ENCODE measurements at places on chromosomes 12 and 14. TPM values are rescaled to one million over a fixed set of nuclear protein-coding genes. Genes with fewer than 3 reads are reported as not detected.

DNA sequence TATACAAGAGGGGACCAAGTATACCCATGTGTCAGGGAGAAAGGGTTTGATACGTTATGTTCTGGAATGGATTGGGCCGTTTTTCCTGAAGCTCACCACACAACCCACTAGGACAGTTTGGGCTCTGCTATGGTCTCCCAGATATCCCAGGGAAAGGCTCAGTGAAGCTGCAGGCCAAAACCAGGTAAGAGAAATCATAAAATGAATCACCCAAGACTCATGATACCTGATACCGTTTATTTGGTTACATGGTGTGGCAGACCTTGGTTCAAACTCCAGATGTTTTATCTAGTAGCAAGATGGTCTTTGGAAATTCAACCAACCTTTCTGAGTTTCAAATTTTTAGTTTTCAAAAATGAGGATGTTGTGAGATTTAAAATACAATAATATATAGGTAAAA is 177.6 kb downstream of the C12orf75 start:
- no peak for DNase-seq

GRCh38 chr12:5022025-5022424 is 21.7 kb upstream of the KCNA5 start:
- no peak for DNase-seq

DNA sequence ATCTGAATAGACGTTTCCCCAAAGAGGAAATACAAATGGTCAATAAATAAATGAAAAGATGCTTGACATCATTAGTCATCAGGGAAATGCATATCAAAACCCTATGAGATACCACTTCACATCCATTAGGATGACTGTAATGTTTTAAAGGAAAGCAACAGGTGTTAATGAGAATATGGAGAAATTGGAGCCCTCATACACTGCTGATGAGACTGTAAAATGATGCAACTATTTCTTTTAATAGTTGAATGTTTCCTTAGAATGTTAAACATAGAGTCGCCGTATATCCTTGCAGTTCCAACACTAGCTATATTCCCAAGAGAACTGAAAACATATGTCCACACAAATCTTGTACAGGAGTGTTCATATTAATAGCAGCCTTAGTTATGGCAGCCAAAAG is 133.2 kb downstream of the SLC38A4 start:
- DNase-seq: no peak

Gene OAS1
- 0.96 TPM for total RNA-seq

DNA sequence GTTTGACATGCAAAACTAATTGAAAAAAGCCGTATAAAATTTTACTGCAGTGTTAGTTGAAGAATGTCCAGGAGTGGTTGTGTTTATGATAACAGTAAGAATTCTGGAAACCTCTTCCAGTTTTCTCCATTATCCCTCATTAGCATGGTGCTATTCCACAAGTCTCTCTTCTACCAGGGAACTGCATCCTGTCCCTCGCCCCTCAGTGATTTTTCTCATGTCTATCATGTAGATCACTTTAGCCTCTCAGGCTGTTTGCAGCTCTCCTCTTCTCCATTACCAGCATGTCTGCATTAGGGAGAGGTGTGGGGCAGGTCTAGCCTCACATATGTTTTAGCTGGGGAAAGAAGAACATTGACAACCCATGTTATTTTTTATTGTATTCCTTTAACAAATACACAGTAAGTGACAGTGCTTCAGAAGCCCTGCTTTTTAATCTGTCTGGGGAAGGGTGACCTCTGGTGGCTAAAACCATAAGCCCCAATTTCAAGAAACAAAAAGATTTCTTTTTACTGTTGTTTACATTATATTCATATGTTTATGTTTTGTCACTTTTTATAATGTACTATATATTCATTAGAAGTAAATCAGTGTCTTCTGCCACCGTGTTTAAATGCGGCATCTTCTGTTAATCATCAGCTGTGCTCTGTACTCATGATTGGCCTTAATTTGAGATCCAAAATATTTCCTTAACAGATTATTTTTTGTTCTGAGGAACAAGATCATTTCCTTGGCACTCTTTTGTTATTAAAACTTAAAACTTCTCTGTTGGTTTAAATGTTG is 70.7 kb downstream of the RASSF8 start:
- peak; percentile 27 for DNase-seq

DNA sequence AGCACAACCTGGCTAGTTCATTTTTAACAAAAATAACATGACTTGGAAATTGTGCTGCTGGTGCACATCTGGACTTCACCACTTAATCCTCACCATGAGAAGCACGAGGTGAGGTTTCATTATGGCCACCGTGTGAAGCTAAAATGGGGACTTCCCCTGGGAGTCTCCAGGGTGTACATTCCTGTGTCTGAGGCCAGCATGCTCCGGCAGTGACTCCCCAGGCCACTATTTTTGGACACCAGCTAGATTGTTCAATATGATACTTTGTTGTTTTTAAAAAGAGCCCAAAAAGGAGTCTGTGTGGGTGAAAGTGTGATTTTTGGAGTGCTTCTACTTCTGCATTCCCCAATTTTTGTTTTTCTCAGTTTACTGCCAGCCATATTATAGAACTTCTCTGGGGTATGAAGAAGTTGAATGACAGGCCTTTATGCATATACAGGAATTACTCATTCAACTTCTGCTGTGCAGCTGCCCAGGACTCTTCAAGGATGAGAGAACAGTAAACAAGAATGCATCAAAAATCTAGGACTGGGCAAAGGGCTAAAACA is 16.9 kb upstream of the AICDA start:
- DNase-seq: no peak

DNA sequence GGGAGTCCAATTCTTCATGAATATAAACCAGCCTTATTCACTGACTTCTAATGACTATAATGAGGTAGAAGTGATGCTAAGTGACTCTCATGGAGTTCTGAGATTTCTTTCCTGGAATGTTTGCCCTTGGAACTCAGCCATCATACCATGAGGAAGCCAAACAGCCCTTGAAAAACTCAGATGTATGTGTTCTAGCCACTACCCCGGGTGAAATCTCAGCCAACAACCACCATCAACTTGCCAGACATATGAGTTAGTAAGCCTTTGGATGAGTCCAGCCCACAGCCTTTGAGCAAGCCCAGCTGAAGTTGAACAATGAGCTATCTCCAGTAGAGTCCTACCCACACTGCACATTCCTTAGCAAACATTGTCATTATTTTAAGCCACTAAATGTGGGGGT is 149.5 kb downstream of the SLC6A15 start:
- DNase-seq: no peak

DNA sequence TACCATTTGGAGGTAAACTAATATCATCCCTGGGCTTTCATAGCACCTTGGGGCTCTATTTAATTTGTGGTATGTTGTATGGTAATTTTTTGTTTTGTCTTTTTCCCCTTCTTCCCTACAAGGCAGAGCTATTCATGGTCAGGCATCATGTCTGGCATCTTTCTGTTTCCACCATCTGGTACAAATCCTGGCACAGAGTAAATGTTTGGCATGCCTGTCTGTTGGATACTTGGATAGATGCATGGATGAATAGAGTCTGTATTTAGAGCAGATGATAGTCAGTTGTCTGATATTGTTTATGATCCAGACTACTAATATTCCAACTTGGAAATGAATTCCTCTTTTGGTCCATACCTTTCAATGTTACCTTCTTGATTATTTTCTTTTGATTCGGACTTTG is 139.8 kb downstream of the NEDD1 start:
- no peak for DNase-seq

DNA sequence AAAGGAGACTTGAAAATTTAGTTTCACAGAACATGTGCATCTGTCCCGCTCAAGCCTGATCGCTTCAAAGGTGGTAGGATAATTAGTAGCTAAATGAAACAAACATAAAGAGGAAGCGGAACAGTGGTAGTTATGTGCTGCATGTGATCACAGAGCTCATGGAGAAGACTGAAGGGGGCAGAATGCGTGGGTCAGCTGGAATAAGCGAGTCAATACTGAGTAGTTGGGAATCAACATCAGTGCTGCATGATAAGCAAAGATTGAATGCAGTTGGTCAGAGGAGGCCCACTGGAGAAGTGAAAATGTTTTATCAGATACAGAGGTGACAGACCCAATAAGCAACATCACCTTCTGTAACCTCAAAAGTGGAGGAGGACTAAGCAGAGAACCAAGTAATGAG is 95.1 kb upstream of the RFX4 start:
- no peak for DNase-seq

DNA sequence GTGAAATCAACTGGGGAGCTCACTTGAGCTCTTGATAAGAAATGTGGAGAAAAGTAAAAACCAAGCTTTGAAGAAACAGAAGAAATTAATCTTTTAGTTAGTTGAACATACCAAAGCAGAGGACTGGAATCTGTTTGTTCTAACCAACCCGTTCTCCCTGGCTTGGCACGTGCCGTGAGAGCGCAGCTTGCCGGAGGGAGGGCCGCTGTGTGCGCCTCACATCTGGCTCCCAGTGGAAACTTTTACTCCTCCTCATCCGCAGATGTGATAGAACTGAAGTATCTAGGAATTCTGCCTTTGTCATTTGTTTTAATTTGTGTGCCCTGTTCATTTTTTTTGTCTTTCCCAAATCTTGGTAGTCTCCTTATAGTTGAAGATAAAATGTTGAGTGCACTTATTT is 64.9 kb downstream of the DDX51 start:
- DNase-seq: no peak

DNA sequence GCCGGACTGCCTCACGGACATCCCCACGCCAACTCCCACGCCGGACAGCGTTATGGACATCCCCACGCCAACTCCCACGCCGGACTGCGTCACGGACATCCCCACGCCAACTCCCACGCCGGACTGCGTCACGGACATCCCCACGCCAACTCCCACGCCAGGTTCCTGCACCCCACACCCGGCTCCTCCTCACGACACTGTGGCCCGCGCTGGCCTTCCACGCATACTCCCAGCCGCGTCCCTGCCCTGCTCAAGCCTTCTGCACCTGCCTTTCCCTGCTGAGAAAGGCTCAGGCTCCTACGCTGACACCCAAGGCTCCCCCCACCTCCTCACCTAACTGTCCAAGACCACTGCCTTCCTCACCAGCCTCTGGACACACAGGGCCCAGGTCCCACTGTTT is 9.7 kb downstream of the CACNA2D4 start:
- peak; percentile 37 for DNase-seq

- DNase-seq: peak; percentile 23
These were observed 10.1 kb upstream of the GRIP1 start for GRCh38 chr12:66688846-66689439.

GRCh38 chr12:127991485-127991884 is 275.5 kb upstream of the TMEM132C start:
- DNase-seq: no peak

Gene FGFR1OP2
- total RNA-seq: 39.9 TPM

GRCh38 chr14:52220924-52221811 is 46.3 kb upstream of the PTGDR start:
- no peak for DNase-seq

Gene P2RX2
- total RNA-seq: 0.15 TPM

Gene C1S
- total RNA-seq: 4.8 TPM

DNA sequence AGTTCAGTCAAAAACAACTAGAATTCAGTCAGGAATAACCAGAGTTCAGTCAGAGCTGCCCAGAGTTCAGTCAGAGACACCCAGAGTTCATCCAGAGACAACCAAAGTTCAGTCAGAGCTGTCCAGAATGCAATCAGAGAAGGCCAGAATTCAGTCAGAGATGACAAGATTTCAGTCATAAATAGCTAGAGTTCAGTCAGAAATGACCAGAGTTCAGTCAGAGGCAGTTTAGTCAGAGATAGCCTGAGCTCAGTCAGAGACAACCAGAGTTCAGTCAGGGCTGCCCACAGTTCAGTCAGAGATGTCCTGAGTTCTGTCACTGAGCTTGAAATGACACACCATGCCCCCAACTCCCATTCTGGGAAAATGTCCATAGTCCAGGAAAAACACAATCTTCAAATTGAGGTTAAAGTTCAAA is 1102.8 kb downstream of the BCL11B start:
- DNase-seq: no peak

Gene DCN
- 0.22 TPM for total RNA-seq

Gene BIN2
- not detected for total RNA-seq

- DNase-seq: no peak
These were observed 51.4 kb downstream of the PLEKHG7 start for GRCh38 chr12:92753976-92754885.

Gene ALX1
- total RNA-seq: 7.6 TPM

Gene TAS2R31
- total RNA-seq: 0.48 TPM

Gene TAS2R13
- not detected for total RNA-seq

Gene JDP2
- 37.9 TPM for total RNA-seq

DNA sequence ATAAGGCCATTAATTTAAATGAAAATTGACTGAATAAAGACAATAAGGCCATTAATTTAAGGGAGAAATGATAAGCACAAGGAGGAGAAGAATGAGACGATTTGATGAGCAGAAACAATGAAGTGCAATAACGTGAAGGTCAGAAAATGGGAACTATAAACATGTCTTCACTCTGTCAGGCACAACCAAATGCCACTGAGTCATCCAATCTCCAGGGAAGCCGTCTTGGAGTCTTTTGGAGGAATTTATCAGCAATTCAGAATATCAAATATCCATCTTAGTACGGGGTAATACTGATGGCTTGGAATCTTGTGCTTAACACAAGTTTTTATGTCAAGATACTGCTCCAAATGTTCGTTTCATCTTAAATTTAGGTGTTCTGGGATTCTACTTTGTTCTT is 159.9 kb downstream of the CAPZA3 start:
- no peak for DNase-seq

GRCh38 chr12:3046441-3047200 is 30.6 kb upstream of the TSPAN9 start:
- no peak for DNase-seq

- no peak for DNase-seq
These were observed 202.7 kb upstream of the FRMD6 start for GRCh38 chr14:51448831-51449670.

DNA sequence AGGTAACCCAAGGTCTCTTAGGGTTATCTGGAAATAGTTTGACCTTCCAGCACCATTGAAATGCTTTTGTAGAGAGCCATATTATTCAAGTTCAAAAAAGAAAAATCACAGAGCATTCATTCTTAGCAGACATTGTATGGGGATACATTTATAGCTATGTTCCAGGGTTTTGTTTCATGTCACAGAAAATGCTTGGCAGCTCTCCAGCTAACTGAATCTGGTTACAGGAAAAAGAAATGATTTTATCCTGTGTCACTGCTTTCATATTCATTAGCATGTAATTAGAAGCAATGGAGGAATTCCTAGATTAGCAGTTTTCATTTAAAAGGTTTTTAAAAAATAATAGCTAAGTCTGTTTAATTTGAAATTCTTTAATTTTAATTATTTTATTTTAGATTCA is 78.9 kb downstream of the SNAPC1 start:
- no peak for DNase-seq

DNA sequence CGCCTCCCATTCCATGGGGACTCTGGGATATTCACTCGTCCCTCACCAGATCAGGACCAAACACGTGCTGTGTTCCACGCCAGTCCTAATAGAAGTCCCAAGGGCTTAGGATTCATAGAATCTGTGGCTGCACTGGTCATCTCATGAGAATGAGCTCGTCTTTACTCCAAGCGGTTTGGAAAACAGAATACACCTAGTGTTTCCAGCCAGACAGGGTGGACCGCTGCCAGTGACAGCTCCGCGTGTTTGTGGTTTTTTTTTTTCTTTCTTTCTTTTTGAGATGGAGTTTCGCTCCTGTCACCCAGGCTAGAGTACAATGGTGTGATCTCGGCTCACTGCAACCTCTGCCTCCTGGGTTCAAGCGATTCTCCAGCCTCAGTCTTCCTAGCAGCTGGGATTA is 75.1 kb downstream of the GLT1D1 start:
- no peak for DNase-seq

Gene DDN
- total RNA-seq: 0.10 TPM
